ENCODE measurements at places on chromosomes 3 and 15. TPM values are rescaled to one million over a fixed set of nuclear protein-coding genes. Genes with fewer than 3 reads are reported as not detected.

GRCh38 chr15:66747886-66748707, 46.1 kb downstream of the SMAD6 start:
- peak; percentile 83 for DNase-seq

DNA sequence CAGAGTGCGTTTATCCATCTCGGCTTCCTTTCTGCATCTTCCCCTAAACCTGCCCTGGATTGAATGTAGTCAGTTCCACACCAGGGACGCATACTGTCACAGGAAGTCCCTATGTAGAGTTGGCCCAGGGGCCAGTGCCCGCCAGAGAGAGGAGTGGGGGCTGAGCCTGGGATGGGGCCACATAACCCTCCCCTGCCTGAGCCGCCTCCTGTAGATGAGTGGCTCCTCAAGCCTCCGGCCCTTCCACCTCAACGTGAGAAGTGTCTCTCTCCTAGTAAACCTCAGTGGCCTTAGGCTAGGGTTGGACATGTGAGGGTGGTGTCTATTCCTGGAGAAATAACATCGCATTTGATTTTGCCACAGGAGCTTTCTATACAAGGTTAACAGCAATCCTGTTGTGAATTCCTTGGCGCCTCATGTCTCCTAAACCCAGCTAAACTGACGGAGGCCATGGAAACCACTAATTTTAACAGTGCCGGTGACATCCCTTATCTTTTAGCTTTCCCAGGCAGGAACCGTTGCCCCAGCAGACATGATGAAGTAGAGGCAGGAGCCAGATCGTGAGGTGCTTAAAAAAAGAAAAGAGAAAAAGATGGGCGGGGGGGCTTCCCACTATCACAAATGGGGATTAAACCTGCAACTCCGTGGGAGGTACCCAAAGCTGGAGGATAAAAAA, 171.1 kb downstream of the CHDH start:
- DNase-seq: no peak

The AP3B2 gene
- 0.17 TPM for total RNA-seq

- no peak for DNase-seq
Observed at GRCh38 chr15:76208786-76209424, 102.4 kb downstream of the ETFA start.

DNA sequence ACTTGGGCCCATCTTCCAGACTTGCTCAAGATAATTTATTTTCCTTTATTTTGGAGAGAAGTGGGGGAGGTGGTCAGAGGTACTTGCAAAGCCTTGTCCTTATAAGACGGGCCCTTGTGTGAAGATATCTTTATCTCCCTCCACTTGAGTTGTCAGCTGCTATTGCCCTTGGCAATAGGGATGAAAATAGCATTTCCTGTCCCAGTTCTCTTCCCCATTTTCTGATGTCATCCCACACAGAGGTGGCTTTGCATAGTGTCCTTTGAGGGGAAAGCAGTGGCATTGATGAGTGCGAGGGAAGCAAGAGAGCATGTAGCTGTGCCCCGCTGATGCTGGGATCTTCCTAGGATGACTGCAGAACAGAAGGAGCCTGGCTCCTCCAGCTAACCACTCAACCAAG, 41.9 kb upstream of the TUBGCP5 start:
- no peak for DNase-seq

GRCh38 chr15:57797110-57797509, 90.6 kb downstream of the POLR2M start:
- DNase-seq: no peak

The PLA2G4D gene
- total RNA-seq: not detected

The PLA1A gene
- total RNA-seq: 0.26 TPM

GRCh38 chr3:143301031-143301901, 181.7 kb downstream of the CHST2 start:
- DNase-seq: no peak

DNA sequence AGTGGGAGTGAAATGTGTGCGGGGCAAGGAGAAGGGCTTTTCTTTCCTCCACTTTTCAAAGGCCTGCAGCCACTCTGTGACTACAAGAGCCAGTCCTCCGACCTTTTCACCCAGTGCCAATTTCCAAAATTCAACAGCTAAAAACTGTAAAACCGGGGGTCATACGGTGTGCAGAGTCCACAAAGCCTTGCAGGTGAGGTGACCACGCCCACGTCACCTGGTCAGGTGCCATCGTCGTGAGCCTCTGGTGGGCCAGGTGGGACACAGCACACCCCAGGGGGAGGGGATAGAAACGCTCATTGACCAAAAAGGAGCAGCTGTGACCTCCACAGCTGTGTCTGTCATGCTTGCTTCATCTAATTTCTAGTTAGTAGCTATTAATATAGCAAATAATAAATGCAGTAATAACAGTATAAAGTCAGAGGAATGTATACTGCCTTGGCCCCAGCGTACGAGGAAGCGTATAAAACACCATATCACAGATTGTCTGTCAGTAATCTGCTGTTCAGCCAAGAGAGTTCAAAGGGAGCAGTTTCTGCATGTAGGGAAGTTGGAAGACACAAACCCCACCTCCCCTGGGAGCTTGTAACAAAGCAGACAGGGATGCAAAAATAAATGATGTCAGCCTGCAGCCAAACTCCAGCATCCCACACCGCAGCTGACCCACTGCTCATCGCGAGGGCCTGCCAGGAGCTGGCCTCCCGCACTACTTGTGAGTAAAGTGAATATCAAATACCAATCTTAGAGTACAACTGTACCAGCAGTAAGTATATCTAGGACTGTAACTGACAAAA, 86.7 kb downstream of the VGLL4 start:
- peak; percentile 80 for DNase-seq

Measured in fibroblast of lung (primary cell).